NCI-H774 (cell line): ENCODE measurements at places on chromosomes 11 and 22.

- no peak for DNase-seq
Observed at GRCh38 chr11:63641727-63642126, 27.5 kb upstream of the PLAAT3 start.

DNA sequence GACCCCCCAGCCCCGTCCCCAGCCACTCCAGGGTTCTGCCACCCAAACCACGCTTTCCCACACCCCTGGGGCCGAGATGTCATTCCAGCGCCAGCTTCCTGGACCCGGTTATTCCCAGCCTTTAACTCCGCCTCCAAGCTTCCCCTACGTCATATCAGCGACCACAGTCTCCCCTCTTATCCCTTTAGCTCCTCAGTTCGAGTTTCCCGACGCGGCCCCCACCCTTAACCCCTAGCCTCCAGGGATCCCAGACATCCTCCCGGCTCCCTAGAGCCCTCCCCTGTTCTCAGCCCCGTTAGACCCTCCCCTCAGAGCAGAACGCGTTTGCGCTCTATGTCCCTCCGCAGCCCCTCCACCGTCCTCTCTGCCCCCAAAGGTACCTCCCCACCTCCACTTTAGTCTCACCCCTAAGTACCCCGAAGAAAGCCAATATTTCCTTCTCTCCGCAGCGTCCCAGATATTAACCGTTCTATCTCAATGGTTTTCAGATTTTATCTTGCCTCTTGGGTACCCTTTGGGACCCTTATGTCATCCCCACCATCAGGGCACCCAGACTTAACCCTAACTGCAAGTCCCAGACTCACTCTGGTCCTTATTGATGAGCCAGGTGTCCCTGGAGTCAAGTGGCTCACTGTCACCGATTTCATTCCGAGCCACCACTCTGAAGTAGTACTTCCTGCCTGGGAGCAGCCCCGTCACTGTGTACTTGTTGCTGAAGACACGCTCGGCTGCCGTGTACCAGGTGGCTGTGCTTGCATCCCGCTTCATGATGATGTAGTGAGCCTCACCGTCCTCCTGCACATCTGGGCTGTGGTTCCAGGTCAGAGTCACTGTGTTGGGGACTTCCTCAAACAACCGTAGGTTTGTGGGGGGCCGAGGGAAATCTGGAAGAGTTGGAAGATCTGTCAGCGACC, 8.0 kb downstream of the TMEM86A start:
- DNase-seq, result peak; percentile 64

DNA sequence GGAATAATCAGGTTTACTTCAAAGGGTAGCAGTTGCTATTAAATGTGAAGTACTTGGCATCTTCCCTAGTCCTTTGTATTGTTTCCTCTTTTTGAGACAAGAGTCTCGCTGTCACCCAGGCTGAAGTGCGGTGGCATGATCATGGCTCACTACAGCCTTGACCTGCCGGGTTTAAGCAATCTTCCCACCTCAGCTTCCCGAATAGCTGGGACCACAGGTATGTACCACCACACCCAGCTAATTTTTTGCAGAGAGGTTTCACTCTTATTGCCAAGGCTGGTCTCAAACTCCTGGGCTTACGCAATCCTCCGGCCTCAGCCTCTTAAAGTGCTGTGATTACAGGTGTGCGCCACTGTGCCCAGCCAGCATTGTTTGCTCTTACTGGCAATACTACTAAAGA, 36.2 kb upstream of the RAPSN start:
- no peak for DNase-seq

DNA sequence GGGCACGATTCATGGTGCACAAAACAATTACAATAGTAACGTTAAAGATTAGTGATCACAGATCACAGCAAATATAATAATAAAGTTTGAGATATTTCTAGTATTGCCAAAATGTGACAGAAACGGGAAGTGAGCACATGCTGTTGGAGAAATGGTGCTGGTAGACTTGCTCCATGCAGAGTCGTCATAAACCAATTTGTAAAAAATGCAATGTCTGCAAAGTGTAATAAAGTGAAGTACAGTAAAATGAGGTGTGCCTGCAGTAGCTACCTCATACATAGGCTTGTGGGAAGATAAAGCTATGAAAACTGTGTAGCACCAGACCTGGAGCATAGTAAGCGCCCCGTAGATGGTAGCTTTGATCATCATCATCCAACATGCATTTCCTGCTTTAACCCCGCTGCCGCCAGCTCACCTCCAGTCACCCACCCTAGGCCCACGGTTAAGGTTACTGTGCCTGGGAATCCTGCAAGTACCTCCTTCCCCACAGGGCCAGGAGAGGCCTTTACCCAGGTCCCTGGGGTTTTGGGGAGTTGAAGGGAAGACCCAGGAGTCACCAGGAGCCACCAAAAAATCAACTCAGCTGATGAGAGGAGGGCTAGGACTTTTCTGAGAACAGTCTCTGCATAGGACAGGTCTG, 59.2 kb downstream of the MYO7A start:
- DNase-seq, result no peak

DNA sequence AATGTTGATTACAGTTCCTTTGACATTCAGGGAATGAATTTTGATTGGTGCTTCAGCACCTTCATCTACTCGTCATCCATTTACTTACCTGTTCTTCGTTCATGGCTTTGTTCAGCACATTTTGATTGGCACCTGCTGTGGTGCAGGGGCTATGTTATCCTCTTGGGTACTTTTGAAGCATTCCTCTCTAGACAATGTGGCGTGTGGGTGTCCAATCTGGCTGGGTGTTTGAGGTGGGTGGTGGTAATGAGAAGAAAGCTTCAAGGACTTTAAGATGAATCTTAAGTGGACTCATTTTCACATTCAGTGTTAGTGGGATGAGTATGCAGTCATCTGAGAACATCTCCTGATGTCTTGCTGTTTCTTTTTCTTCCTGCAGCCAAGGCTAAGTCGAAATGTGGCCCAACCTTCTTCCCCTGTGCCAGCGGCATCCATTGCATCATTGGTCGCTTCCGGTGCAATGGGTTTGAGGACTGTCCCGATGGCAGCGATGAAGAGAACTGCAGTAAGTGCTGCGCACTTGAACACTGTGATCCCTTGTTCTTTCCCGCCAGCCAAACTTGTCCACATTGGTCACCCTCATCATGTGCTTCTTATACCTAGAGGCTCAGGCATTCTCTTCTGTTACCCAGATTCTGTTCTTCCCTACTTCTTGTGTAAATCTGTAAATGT, 137.5 kb downstream of the LDLRAD3 start:
- no peak for DNase-seq

DNA sequence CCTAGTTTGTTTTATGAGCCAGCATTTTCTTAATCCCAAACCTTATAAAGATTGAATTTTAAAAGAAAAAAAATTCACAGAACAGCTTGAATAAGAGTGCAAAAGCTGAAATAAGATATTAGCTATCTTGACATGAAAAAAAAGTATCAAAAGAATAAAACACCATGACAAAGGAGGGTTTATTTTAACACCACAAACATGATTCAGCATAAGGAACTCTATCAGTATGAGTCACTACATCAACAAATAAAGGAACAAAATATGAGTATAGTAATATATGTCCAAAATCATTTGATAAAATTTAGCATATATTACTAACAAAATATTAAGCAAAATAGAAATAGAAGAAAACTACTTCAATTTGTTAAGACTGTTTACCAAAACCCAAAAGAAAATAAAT, 9.6 kb upstream of the LMO1 start:
- DNase-seq, result no peak

DNA sequence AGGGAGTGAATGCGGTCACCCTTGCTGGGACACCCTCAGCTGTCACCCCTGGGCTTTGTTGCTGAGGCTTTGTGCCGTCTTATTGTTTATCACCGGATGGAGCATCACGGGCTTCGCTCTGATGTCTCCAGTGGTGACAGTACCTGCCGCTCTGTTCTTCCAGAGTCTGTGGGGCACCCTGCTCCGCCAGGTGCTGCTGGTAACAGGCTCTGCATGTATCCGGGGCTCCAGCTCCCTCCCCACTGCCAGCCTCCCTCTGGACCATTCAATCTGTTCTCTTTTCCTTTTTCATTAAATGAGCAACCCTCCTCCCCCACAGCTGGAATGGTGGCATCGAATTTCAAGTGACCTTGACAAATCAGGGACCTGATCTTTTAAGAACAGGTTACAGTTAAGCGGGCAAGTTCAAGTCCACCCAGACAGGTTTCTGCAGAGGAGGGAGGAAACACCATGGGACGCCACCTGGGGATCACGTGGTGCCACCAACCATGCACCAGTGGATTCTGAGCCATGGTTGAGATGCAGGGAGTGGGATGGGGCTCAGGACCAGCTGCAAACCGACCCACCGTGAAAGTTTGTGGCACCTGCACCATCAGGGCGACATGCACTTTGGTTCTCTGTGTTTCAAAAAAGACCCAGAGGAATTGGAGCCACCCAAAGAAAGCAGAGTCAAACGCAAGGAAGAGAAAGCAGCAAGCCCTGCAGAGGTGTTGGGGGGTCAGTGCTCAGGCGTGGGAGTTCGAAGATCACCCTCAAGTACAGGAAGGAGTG, 89.3 kb downstream of the BCR start:
- no peak for DNase-seq

DNA sequence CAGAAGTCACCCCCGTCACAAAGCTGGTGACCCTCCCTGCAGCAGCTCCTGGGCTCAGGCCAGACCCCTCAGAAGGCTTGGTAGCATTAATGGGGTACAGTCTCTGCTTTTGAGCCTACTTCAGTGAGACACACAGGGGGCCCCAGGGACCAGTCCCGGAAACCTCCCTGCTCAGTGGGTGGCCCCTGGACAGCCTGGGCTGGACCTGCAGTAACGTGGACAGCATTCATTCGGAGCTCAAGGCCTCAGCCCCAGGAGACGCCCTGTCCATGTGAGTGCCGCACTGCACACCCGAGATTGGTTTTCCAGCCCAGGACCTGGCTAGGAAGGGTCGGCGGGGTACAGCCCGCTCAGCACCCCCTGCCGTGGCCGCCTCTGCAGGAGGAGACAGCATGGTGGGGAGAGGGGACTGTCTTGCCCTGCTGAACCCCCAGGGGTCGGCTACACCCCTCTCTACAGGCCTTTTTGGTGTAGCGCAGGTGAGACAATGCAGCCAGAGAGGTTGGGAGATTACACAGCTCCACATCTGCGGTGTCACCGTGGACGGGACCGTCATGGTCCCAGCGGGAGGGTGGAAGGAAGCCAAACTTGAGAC, 83.4 kb downstream of the FBLN1 start:
- DNase-seq, result no peak

DNA sequence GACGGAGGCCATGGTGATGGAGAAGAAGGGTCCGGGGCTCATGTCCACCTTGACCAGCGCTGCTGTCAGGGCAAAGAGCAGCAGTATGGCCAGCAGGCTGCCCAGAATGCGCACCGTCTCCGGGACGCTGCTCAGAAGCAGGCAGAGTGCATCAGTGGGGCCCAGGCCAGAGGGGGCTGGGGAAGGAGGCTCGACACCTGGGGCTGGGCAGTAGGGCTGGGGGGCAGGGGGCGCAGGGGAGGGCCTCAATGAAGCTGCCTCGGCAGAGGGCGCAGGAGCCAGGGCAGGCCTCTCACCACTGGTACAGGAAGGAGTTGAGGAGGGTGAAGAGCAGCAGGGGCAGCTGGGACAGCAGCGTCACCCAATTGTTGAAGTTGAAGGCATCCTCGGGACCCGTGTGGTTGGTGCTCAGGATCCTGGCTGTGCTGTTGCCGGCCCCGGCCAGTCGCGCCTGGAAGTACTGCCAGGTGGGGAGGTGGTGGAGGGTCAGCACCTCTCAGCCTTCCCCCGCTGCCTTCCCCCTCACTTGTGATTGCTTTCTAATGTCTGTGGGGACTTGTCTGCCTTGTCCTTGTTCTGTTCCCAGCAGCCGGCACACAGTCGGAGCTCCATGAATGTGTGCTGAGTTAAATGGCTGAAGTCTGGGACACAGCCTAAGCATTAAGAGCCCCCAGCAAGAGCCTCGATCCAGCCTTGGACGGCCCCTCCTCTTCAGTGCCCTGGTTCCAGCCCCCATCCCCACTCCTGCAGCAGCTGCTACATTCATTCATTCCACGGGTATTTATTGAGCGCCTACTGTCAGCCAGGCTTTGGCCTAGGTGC, 2.3 kb downstream of the SLC29A2 start:
- DNase-seq, result no peak

- DNase-seq, result no peak
Observed at GRCh38 chr11:124823512-124824376, 23.5 kb upstream of the MSANTD2 start.

GRCh38 chr11:17658211-17658610, 61.2 kb upstream of the MYOD1 start:
- DNase-seq, result no peak

- no peak for DNase-seq
Observed at GRCh38 chr11:472272-472671, 22.2 kb downstream of the PTDSS2 start.

- DNase-seq, result no peak
Observed at GRCh38 chr22:24055283-24055682, 44.2 kb downstream of the CABIN1 start.

DNA sequence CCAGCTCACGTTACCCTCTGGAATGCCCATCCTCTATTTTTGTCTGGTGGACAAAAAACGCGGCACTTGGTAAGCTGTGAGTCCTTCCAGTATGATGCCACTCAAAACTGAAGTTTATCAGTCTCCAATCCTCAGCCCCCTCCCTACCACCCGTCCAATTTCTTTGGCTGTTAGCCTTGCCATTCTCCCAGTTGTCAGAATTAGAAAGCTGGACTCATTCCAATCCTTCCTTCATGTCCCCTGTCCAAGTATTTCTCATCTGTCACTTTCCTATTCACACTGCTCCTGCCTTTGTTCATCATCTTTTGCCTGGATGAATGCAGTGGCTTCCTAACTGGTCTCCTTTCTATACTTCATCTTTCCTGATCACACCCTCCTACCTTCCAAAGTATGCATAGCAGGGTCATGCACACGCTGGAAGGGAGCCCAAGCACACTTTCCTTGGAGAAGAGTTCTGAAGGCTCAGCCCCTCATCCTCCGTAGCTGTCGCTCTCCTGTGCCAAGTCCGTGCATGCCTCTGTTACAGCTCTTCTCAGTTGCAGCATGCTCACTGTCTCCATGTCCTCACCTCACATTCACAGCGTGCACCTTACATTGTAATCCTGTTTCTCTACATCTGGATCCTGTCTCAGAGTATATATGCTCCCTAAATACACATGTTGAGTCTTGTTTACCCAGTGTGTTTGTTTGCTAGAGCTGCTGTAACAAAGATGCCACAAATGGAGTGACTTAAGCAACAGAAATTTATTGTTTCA, 19.4 kb downstream of the APLP2 start:
- DNase-seq, result no peak

- DNase-seq, result no peak
Observed at GRCh38 chr11:103210543-103210942, 101.3 kb downstream of the DYNC2H1 start.

GRCh38 chr11:73221996-73222395, 3.9 kb downstream of the P2RY2 start:
- DNase-seq, result no peak
